Stimulated activated CD8-positive, alpha-beta memory T cell treated with anti-CD3 and anti-CD28 coated beads, Interleukin-4, amount 100 ng/mL, for 4 hours (primary cell): ENCODE measurements at places on chromosomes 7 and 10.

GRCh38 chr7:17516771-17517170 is 218.3 kb downstream of the AHR start:
- no peak for DNase-seq

GRCh38 chr10:123557366-123558108 is 108.6 kb upstream of the GPR26 start:
- no peak for DNase-seq

- no peak for DNase-seq
These were observed 11.3 kb downstream of the GNAI1 start for GRCh38 chr7:80145780-80146422.

GRCh38 chr7:158443014-158443687 is 144.5 kb downstream of the PTPRN2 start:
- no peak for DNase-seq

- no peak for DNase-seq
These were observed 52.1 kb downstream of the HDAC9 start for GRCh38 chr7:18547509-18548187.

- DNase-seq = no peak
These were observed 59.3 kb upstream of the NMT2 start for GRCh38 chr10:15227611-15228372.

- DNase-seq = no peak
These were observed 5.8 kb upstream of the DHTKD1 start for GRCh38 chr10:12062754-12063482.

DNA sequence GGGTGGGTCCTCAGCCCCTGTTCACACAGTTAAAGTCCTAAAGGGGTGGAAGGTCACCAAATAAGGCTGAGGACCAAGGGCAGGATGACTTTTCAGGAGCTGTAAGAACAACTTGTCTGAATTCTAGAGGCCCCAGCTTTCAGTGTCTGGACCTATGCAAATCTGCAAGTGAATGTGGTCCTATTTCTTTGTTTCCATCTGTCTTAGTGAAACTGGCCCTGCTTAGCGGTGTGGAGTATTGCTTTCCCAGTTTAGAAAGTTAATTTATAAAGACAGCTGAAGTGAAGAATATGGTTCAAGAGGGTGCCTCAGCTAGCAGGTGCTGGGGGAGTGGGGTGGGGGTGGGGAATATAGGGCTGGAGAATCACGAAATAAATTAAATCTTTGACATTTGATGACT is 40.1 kb downstream of the HHEX start:
- DNase-seq = no peak
